Cerebellar nuclear complex (tissue), 1 donor: ENCODE measurements at places on chromosomes 1 and 21.

- no peak for DNase-seq
Observed at GRCh38 chr1:19888112-19888511, 5.9 kb downstream of the OTUD3 start.

DNA sequence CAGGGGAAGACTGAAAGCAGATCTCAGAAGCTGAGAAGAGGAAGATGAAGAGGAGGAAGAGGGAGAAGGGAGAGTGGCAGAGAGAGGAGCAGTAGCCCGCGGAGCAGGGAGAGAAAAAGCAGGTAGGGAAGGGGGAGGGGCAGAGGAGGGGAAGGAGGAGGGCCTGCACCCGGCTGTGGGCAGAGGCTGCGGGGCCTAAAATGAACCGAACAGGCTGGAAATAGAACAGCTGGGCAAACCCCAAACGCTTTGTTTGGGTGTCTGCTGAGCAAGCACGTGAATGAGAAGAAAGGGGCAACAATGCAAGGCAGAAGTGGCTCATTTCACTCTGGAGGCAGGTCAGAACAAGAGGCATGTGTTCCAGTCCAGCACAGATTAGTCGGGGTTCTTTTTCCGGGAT lies 33.5 kb downstream of the KCNC4 start:
- no peak for DNase-seq

DNA sequence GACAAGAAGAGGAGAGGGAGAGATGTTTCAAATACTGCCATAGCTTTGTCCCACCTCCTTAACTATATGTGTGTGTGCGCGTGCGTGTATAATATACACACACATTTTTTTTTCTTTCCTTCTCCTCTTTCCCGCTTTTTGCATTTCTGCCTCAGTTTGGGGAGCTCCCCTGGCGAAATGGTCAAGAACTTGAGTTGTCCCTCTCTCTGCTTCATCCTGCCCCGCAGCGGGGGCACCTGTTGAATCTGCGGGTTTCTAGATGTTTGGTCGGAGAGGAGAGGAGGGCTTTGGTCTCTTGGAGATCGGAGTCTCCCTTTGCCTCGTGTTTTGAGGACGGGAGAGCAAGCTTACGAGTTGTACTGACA lies 504 bp downstream of the SCCPDH start:
- DNase-seq: no peak

GRCh38 chr1:36366091-36366661 lies 19.5 kb downstream of the STK40 start:
- DNase-seq: peak; percentile 25

GRCh38 chr1:218384581-218384993 lies 39.5 kb downstream of the TGFB2 start:
- no peak for DNase-seq

DNA sequence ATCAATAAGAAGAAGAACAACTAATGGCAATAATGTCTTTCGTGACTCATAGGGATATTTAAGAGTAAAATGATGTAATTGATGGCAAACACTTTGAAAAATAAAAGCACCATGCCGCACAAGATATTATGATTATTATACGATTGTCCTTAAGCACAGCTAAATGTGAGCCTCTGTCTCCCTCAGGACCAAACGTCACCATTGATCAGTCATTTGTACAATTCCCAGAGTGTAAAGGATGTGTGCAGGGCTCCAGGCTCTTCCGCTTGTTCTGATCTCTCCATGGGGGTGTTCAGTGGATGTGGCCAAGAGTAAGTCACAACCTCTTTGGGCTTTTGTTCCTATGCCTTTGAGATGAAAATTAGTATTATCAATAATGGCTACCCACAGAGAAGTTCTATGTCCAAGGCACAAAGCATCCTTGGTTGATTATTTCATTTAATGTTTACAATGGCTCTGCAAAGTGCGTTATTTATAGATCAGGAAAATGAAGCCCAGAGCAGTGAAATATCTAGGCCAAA lies 17.7 kb upstream of the C1orf87 start:
- no peak for DNase-seq

DNA sequence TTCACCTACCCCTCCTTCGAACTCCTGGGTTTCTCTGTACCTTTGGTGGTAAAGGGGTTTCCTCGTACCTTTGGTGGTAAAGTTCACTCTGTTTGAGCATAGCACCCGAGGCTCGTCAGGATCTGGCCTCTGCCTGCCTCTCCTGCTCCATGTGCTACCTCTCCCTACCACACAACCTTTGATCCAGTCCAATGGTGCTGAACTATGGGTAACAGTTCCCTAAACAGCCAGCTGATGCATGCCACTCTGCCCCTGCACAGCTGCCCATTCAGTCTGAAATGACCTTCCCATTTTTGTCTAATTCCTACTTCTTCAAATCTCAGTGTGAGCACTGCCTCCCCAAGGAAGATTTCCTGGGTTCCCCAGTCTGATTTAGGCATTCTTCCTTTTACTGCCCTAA lies 14.0 kb downstream of the OVAAL start:
- DNase-seq: no peak

DNA sequence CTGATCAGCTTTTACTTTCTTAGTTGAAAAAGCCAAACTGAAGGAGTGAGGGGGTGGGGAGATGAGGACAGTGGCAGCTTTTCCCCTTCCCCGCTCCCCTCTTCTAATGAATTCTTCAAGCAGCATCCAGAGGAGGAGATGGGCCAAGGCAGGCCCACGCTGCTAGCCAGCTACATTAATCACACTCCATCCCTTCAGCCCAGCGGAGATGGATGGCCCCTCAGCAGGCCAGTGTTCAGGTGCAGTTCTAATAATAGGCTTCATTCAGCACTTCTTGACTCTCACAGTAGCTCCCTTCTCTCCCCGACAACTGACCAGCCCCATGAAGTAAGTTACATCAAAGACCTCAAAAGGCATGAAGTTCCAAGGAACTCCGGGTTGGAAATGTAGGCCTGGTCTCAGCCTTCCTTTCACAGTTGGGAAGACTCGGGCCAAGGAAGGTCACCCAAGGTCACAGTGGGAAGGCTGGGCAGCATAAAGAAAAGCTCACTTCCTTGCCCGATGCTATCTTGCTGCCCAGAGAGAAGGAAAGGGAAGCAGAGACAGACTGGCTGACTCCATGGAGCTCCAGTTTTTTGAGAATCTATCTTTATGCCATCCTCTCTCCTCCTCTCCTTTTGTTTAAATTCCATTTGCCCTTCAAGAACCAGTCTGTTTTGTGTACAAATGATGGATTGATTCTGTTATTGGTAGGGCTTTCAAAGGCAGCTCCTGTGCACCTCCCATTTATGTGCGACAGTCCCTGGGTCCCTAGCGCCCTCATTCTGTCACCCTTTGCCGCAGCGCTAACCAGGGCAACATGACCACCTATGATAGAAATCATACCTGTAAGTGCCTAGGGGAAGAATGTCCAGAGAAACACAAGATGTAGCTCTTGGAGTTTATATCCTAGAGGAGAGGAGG lies 139.1 kb downstream of the TNR start:
- DNase-seq: no peak

GRCh38 chr1:215054266-215054665 lies 28.3 kb upstream of the KCNK2 start:
- DNase-seq: no peak
